ENCODE measurements at places on chromosomes 5 and 9.
A peak's percentile ranks its signal among the peaks of the same experiment; 100 is the strongest.

DNA sequence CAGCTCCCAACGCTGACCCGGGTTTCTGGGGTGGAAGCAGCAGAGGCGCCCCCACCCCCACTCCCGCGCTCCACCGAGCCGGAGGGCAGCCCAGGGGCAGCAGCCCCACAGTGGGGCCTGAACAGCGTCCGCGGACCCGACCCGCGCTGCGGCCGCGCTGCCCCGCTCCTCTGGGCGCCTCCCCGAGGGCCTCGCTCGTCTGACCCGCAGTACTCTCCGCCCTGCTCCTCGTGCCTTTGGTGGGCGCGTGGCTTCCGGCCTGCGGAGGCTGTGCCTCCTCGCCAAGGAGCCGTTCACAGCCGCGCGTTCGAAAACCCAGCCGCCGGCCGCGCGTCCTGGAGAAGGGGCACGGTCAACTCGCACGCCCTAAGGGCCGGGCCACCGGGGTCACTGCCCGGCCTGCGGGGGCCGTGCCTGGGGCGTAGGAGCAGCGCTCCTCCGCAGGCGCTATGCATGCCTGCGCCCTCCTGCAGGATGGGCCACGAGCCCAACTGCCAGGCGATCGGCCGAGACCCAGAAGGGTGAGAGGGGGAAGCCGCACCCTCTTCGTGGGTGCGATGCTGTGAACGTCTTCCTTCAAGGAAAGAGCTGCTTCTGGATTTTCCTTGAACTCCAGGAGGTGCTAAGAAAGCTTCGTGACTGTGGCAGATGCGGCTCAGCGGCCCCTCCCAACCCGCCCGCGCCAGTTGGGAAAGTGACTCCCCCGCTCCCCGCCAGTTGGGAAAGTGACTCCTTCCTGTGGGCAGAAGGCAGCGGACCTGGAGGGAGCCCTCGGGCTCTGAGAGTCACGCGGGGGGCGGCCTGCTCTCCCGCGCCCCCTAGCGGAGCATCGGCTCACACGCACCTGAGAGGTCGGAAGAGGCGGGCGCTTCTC, 82.7 kb downstream of the HSD17B3 start:
- no peak for DNase-seq

GRCh38 chr9:113648586-113648985, 185.1 kb downstream of the RGS3 start:
- DNase-seq = no peak

DNA sequence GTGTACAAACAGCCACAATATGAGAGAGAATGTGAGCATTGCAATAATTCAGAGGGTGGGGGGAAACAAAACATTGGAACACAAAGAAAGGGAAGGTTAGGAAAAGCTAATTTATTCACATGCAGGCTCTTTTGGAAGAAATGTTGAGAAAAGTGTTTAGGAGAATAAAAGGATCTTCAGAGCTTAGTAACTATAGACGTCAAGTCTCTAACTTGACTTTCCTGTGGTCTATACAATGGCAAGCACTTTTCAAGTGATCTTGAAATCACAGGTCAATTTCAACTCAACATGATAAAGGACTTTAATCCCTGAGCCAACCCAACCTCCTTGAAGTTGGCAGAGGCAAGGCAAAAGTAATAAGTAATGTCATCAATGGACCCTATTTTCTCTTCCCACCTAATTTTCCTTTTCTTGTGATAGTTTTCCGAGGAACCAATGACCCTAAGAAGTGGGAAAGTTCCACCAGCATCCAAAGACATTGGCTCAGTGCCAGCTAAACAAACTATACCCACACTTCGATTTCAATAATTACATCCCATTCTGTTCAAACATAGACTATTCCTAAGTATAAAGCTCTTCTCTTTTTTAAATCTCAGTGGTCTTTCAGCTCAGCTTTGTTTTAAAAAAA, 23.7 kb downstream of the RFK start:
- no peak for DNase-seq

- peak; percentile 53 for DNase-seq
These were observed 24.6 kb downstream of the NR2F1 start for GRCh38 chr5:93607367-93608258.

DNA sequence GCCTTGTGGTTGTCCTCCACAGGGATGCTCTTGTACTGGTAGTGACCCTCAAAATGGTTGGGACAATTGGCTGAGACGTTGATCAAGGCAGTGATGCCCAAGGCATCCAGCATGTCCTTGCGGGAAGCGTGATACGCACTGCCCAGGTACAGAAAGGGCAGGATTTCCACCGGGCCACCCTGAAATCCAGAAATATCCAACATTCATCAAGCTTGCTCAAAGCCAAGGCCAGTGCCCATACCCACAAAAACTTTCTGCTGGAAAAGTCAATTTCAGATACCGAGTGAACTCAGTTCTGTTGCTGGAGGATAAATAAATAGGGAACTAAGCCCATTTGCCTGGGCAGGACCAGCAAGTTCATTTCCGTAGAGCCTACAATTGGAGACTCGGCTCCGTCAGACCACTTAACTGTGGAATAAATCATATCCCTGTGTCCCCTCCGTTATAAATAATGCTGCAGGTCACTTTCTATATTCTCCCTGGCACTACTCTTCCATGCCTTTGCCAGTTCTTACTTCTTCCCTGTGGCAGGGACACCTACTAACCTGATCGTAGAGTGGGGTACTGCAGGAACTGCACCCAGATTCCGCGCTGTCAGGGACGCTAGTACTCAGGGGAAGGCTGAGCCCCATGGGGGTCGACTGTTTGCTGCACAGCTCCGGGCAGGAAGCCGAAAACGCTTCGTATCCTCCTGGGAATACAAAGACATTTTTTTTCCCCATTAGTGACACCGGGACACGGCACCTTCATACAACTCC, 1.2 kb downstream of the DUSP1 start:
- no peak for DNase-seq

DNA sequence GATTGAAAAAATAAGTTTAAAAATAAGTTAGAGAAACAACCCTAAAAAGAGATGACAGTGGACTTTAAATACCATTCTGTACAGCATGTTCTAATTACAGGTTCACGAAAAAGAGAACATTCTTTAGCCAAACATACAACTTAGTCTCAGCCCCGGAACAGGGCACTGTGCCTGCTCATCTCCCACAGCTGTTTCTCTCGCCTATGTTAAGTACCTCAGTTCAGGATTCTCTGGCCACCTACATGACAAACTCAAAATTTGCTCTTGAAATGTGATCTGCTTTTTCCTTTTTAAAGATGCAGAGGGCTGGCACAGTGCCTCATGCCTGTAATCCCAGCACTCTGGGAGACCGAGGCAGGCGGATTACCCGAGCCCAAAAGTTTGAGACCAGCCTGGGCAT, 52.3 kb downstream of the MYO10 start:
- DNase-seq = no peak

- DNase-seq = no peak
These were observed 10.7 kb upstream of the CREBRF start for GRCh38 chr5:173045474-173045873.

- DNase-seq = no peak
These were observed 17.4 kb upstream of the ENTREP1 start for GRCh38 chr9:69307446-69308205.

- no peak for DNase-seq
These were observed 25.2 kb downstream of the CCL28 start for GRCh38 chr5:43386960-43387362.

- DNase-seq = peak; percentile 42
These were observed 87.9 kb downstream of the MRPS27 start for GRCh38 chr5:72231991-72232703.

DNA sequence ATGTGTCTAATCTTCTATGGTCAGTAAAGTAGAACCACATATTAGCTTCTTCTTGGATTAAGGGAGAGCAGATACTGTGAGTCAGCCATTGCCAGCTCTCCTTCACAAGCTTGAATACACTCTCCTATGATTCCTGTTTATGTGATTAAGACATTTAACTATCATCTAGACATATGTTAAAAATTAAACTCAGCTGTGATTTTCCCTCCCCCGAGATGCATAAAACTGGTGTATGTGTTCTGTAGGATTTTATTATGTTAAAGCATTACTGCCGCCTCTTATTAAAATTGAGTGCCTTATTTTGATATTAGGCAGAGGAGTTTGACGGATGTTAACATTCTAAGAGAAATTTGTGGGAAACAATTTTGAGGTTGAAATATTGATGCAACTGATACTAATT, 114.6 kb downstream of the ACTBL2 start:
- no peak for DNase-seq

- no peak for DNase-seq
These were observed 73.5 kb upstream of the LRRTM2 start for GRCh38 chr5:138948471-138949222.

- DNase-seq = no peak
These were observed 22.5 kb downstream of the RANBP3L start for GRCh38 chr5:36279054-36279698.

DNA sequence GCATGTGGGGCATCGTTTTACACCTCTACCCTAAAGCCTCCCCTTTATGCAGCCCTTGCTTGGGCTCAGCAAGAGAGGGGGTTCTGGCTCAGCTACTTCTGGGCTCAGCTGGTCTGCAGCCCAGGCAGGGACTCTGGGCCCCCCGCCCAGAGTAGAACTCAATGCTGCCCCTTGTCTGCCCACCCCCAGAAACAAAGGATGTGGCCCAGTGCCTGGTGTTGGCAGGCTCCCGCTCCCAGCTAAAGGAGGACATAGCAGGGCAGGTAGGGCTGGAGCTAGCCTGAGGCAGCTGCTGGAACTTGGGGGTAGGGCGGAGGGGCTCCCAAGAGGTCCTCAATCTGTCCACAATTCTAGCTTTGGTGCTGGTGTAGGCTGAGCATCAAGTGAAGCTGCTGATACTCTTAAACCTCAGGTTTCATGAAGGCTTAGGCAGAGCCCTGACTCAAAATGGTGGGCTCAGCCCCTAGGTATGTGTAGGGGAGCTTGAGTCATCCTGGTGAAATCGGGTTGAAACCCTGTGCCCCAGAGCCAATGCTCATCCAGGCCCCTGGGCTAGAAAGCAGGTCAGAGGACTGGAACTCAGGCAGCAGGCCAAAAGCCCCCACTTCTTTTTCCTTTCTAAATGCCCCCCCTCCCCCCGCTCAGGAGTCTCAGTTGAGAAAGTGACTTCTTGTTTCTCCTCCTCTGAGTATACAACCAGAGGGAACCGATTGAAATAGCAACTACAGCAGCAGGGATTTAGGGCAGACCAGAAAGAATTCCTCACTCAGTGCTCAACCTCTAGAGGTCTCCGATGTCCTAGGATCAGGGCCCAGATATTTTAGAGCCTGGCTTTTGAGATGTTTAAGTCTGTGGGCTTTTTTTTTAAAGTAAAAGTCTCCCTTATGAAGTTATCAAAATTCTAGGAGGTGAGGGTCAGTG, 11.4 kb downstream of the PSD2 start:
- no peak for DNase-seq

- DNase-seq = peak; percentile 90
These were observed 125.2 kb downstream of the GPBP1 start for GRCh38 chr5:57298985-57299491.

DNA sequence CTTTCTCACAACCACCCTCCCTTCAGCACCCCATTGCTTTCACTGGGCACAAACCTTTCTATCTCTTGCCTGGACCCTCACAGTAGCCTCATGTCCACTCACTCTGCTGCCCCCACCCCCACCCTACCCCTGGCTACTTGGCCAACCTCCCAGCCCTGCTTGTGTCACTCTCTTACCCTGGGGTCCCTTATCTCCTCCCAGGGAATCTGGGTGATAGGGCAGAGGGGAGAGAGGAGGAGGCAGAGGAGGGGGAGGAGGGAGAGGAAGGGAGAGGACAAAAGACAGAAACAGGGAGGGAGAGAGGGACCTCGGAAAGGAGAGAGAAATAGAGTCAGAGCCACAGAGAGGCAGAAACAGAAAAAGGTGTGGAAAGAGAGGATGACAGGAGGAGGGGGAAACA, 25.0 kb upstream of the KIF12 start:
- no peak for DNase-seq

DNA sequence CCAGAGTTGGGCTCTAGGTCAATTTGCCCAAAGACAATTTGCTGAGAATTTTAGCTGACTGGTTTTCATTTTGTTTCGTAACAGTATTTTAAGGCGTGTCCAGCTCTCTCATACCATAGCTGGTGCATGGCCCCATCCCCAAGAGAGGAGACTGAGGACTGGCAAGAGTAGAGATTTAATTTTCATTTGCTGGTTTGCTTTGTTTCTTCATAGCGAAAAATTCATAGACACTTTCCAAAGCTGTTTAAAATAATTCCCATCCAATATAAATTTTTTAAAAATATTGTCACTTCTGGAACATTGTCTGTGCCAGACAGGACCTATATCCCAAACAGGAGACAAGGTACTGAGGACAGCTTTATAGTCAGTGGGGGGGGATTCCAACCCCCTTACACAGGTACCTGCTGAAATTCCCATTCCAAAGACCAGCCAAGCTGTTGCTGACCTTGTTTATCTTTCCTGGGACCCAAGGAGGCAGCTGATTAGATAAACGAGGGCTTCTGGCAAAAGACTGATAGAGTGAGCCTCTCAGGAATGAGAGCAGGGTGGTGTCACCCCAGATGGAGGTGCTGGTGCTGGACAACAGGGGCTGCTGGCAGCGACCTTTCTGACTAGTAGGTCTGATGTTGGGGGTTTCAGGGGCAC, 6.8 kb upstream of the ANGPTL2 start:
- no peak for DNase-seq

DNA sequence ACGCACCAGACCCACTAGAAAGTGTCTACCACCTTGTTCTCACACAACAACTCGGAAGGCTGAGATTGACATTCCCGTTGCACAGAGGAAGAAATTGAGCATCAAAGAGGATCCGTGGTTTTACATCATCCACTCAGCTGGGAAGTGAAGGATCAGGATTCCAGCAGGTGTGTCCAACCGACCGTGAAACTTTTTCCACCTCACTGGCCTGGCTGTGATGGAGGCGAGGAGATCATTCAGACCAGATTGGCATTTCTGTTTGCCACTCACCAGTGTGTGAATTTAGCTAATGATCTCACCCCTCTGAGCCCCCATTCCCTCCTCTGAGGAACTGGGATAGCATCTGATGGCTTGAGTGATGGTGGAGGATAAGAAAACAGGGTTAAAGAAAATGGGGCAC, 46.7 kb upstream of the CPLX2 start:
- DNase-seq = no peak

DNA sequence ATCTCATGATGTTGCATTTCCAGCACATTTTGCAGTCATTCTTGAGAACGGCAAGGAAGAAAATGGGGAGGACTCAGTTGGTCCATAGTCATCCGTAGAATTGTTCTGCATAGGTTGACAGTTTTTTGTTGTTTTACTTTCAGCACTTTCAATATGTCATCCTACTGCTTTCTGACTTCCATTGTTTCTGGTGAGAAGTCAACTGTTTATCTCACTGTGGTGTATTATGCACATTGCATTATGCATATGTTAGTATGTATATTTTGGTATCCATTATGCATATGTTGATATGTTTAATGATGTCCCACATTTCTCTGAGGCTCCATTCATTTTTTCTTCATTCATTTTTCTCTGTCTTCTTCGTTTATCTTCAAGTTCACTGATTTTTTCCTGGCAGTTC, 10.5 kb downstream of the ADAMTS16 start:
- no peak for DNase-seq

DNA sequence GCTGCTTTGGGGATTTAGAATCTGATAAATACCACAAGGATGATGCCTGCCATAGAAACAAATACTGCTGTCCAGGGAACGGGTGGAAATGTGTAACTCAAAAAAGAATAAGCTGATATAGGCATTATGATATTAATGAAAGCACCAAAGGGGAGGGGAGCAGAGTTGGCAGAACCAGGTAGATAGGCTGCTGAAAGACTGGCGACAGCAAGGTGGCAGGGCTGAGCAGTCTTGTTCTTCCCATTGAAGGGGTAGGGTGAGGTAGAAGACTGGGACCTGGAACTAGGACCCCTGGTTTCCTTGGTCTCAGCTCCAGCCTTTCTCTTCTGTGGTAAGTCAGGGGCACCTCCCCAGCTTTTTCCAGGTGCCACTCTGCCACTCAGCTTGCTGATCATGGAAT, 31.4 kb upstream of the TMOD1 start:
- no peak for DNase-seq
